ENCODE measurements at places on chromosomes 2 and 18.

DNA sequence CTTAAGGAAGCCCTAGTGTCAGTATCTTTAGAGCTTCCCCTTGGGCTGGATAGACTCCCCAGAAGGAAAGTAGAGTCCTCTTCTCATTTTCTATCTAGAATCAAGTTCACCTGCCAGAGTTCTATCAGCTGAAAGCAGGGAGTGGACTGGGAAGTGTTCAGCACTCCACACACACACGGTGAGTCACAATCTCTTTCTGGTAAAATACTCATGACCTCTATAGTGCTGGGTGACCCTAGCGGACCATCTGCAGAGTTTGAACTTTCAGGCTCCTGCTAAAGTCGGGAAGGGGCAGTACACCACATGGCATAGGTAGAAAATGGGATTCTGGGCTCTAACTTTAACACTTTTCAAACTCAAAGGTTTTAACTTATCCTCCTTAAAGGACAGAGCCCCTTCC is 43.3 kb downstream of the SAP130 start:
- no peak for DNase-seq

DNA sequence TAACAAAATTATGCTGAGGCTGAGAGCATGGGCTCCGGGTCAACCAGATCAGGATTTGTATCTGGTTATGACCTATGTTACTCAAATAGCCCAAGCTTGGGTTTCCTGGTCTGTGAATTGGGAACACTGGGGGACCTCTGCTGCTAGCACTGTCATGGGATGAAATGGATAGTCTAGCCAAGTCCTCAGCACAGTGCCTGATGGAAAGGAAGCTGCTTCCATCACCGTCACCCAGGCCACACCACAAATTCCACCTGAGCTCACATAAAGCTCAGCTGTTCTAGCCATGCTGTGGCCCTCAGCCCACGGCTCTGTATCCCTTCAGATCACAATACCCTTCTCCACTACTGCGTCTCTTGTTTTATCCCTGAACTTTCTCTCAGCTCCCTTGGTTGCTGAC is 179.6 kb upstream of the SP5 start:
- DNase-seq: no peak

GRCh38 chr2:17061028-17061427 is 395.4 kb upstream of the CYRIA start:
- DNase-seq: no peak

DNA sequence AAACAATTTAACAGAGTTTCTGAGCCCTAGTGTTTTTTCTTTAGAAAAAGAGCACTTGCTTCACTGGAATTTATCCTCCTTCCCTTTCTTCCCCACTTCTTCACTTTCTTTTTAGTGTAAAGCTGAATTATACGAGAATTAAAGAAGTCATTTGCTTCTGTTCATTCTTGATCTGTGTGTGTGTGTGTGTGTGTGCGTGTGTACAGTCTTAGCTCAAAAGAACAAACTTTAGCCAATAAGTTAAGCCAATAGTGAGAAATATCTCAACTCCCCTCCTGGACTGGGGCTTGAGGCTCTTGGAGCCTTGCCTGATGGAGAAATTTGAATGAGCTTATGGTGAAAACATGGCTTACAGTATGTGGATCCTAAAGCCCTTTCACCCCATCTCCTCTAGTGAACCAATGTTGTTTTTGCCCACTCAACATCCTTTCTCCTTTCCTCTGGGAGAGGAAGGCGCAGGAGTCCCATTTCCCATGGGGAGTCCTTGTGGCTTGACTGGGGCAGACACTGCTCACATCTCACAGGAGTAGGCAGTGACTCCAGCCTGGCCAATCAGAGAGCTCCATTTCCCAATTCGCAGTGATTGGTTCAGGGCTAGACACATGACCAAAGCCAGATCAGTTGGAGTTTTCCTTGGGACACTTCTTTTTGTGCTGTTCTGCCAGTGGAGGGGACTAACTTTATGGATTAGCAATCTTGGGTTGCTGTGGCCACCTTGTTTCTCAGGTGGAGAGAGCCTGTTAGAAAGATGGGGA is 16.3 kb upstream of the MYO3B start:
- no peak for DNase-seq

DNA sequence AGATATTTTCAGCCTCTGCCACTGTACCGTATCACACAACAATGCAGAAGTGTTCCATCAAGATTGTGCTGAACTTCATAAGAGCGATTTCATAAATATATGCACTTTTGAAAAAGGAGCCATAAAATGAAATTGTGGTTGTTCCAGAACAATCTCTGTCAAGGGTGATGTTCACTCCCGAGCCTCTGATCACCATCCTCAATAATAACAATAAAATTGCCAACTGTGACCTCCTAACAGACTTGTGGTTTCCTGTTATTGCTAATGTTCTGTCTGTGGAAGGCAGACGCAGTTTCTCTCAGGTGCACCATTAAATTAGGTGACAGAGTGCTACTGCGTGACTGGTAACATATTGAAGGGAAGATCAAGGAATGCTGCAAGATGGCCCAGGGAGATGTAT is 383.7 kb downstream of the SOCS6 start:
- no peak for DNase-seq

- DNase-seq: no peak
Observed at GRCh38 chr18:58051765-58052460, 7.9 kb downstream of the NEDD4L start.

GRCh38 chr2:177353187-177353478 is 39.4 kb upstream of the AGPS start:
- no peak for DNase-seq

DNA sequence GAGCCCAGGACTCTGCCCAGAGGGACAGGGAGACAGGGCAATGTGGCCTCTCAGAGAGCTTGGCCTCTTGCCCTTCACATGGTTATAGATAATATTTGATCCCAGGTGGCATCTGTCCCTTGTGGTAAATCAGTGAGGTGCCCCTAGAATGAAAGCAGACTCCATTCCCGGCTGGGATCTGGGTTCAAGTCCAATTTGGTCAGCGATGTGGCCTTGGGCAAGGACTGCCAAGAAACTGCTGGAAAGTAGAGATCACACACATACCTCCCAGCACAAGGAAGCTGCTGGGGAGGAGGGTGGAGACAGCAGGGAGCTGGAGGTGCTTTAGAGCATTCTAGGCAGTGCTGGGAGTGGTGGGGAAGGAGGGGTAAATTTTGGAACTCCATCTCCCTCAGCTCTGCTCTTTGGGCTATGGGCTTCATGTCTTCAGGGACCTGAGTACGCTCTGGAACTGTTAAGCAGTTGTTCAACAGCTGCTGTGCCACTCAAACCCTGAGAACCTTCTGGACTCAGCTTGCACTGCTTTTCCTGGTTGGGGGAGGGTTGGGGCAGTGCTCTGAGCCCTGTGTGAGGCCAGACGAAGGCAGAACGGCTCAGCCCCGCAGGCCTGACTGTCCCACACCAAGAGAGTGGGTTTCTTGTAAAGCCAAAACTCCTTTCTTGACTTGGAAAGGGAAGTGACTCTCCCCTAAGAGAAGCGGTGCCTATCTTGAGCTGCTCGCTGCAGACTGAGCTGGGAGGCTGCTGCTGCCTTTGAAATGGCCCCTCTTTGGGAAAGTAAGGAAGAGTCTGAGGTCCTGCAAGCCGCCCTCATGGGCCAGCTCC is 23.0 kb downstream of the INPP5D start:
- DNase-seq: no peak

- no peak for DNase-seq
Observed at GRCh38 chr2:67516899-67517530, 119.9 kb downstream of the ETAA1 start.

- no peak for DNase-seq
Observed at GRCh38 chr2:65620524-65620923, 188.1 kb upstream of the SPRED2 start.

DNA sequence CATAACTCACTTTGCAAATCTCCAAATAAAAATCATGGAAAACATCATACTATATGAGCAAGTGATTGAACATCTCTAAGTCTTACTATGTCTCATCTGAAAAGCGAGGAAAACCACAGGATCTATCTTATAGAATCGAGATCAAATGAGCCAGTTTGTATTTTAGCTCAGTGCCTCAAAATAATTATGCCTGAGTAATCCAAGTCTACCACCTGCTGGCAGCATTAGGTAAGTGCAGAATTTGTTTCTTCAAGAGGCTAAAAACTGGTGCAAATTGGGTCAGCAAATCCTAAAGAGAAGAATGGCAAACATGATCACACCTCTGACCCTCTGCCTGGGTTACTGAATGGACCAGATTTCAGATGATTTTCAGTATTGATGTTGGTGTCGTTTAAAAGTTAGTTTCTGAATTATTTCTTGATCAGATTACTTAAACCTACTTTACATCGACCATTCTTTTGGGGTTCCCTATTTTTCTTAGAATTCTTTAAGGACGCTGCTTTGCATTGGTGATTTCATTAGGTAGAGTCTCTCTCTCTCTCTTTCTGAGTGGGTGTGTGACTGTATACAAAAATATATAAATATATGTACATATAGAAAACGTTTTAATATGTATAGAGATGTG is 12.7 kb upstream of the FHOD3 start:
- DNase-seq: peak; percentile 36

- no peak for DNase-seq
Observed at GRCh38 chr2:96594691-96595152, 43.4 kb downstream of the KANSL3 start.

- no peak for DNase-seq
Observed at GRCh38 chr2:140650825-140651224, 1480.0 kb downstream of the LRP1B start.

GRCh38 chr18:3162181-3162580 is 57.6 kb downstream of the MYOM1 start:
- no peak for DNase-seq

- DNase-seq: no peak
Observed at GRCh38 chr2:207692206-207693065, 19.0 kb upstream of the CCNYL1 start.

DNA sequence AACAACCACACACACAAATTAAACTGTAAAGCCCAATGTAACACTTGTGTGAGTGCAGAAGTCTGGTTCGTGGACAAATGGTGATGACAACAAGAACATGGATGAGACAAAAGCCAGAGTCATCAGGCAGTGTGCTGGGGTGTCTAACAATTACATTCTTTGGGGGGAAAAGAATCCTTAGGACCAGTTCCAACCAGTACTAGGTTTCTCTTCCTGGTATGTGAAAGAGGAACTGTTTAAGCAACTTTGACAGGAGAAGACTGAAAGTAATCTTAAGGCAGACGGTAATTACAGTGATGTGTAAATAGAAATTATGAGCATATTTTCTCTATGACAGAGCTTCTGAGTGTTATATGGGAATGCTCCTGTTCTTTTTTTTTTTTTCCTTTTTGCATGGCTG is 133.4 kb downstream of the AFF3 start:
- no peak for DNase-seq

DNA sequence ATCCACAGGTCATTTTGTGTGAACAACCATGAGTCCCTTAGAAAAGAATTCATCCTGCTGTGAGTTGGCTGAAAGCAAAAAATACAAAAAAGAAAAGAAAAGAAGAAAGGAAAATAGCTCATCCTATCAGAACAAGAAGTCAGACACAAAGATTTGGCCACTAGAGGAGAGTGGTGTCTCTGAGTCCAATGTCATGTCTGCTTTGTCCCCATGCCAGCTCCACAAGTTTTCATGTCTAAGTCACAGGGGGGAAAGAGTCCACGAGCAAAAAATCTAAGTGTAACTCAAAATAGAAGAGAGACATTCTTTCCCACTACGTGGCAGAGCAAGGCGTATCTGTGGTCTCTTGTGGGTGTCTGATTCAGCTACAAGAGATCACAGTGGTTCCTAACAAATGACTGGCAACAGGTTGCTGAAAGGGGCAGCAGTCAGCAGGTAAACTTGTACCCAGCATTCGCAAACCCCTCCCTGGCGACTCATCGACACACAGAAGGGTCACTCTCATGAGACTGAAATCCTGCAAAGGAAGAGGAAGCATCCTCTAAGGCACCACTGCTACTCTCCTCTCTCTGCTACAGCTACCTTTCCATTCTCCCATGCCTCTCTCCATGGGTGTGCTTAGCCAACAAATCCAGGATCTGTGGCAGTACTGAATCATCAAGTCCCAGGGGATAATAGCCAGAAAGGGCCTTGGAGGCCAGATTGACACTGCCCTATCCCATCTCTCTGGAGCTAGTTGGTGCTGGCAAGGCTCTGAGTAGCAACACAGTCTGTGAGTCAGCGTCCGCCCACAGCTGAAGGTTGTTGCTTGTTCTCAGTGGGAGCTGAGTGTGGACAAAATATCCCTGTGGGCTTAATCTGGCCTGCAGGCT is 123.0 kb upstream of the SLC39A10 start:
- no peak for DNase-seq

DNA sequence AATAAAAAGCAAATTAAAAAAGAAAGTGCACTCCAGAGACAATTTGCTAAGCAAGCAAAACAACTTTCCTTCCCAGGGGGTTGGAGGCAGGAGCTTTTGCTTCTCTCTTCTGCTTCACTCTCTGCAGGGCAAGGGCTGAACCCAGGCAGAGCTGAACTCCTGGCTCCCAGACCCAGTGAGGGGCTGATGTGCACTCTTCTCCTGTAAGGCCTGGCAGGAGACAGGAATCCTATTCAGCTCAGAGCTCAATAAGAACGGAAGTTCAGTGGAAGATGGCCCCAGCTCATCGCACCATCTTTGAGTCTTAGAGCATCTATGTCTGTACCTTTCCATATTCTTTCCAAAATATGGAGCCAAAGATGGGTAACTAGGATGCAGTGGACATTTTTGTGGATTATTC is 29.1 kb downstream of the CIB4 start:
- DNase-seq: no peak

DNA sequence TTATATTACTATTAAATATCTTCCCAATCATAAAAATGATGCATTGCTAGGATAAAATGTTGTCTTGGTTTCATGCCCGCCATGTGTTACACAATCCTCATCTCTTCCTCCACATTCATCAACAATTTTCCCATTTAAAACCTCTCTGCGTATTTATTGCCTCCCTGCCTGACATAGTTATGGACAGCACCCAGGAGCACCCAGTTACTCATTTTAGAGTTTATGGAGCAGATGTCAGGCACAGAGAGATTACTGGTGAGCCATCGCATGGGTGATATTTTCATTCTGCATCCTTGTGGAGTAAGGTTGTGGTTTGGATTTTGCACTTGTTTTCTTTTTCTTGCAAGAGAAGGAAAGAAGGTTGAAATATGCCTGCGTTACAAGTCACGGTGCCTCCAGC is 116.7 kb upstream of the NPAS2 start:
- no peak for DNase-seq

- DNase-seq: no peak
Observed at GRCh38 chr18:12656938-12657683, 796 bp downstream of the SPIRE1 start.

DNA sequence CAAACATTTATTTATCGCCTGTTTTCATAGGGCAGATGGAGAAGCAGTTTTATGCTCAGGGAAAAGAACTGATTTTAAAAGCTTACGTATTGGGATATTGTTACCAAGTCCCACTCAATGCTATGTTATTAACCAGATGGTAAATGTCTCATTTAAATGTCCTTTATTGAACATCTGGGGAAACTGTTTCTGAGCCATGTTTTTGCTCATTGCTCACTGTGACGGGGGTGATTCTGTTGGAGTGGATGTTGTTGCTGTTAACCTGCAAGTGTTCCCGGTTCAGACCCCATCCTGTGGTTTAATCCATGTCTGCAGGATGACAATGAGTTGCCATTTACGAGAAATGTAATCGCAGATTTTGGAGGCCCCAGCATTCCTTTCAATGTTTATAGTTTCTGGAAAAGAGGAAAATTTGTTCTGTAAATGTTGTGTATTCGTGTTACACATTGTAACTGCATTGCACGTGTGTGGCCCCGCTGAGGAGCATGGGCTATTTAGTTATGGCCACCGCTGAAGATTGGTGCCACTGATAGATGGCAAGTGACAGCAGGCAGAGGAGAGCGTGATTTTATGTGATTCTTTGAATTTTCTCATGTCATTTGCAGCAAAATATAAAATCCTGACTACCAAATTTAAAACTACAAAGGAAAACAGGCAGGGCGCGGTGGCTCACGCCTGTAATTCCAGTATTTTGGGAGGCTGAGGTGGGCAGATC is 174.8 kb upstream of the COPS8 start:
- DNase-seq: no peak
